NCI-H524 (cell line): ENCODE measurements at places on chromosomes 1 and 21.

GRCh38 chr1:17441265-17441992 lies 2.0 kb upstream of the RCC2 start:
- DNase-seq, result no peak

- DNase-seq, result no peak
These were observed 4.5 kb downstream of the MROH7 start for GRCh38 chr1:54645806-54646676.

GRCh38 chr1:179129702-179130473 lies 48.0 kb downstream of the TOR3A start:
- no peak for DNase-seq

DNA sequence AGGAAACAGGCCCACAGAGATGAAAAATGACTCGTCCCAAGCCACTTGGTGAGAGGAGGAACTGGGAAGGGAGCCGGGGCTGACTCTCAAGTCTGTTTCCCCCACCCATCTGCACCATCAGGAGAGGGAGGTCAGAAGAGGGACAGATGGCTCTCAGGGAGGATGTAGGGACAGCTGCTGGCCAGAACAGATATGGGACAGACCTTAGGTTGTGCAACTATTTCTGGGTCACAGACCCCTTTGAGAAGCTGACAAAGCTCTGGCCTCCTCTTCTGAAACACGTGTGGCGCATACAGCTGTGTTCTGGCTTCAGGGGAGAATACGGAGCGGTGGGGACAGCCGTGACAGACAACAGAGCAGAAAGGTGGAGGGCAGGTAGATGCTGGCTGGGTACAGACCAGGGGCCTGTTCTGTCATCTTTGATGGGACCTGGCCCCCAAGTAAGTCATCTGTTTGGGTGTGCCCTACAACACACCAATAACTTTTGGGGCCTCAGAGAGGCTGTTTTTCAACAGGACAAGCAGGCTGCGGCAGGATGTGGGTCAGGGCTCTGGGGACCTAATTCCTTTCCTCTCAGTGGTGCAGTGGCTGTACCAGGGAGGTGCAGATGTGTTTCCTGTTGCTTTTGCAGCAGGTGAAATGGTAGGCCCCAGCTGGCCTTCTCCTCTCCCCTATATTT lies 7.3 kb downstream of the SH3BGRL3 start:
- peak; percentile 74 for DNase-seq

GRCh38 chr1:108708691-108709660 lies 3.7 kb upstream of the FNDC7 start:
- no peak for DNase-seq

DNA sequence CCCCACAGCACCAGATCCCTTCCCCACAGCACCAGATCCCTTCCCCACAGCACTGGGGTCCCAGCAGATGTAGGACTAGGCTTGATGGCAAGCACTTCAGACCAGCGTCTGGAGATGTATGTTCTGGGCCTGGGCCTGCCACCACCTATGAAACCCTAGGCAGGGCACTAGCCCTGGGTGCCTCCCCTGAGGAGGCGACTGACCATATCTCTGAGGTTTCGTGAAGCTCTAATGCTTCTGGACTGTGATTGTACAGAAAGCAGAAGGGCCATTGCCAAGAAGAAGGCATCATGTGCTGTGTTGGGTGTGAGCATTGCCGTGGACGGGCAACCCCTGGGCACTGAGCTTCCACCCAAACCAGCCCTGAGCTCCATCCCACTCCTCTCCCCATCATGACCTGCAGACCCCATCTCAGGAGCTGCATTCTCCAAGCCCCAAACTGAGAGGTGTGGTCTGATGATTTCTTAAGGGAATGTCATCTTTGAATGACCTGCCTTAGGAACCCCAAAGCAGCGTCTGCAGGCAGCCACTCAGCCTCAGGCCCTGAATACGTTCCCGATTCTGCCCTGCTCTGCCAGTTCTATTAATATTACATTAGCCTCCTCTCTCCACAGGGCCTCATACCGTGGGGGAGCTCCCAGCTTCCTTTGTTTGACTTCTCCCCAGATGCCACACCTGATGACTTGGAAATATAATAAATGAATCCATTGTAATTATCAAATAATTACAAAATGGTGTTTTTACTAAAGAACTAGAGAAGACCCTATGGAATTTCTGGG lies 163.4 kb downstream of the TRIM33 start:
- no peak for DNase-seq

GRCh38 chr1:115323366-115324004 lies 14.6 kb downstream of the NGF start:
- DNase-seq, result no peak

- DNase-seq, result no peak
These were observed 253.8 kb downstream of the KAZN start for GRCh38 chr1:14852291-14852690.

GRCh38 chr1:162644986-162645314 lies 12.7 kb downstream of the DDR2 start:
- DNase-seq, result no peak

DNA sequence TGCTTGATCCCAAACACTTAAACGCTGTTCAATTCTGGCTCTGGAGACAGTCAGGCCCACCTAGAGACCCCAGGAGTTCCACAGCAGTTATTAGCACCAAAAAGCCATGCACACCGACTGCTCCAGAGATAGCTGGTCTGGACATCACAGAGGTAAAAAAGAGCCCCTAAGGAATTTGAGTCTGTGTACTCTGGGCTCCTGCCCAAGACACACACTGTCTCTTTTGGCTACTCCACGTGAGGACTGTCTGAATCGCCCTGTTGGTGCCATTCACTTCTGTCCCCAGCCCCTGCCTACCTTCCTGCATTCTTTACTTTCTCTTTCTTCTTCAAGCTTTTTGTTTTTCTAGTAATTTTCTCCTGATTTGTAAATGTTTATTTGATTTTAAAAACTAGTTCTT lies 197.4 kb downstream of the ADGRL2 start:
- DNase-seq, result no peak

DNA sequence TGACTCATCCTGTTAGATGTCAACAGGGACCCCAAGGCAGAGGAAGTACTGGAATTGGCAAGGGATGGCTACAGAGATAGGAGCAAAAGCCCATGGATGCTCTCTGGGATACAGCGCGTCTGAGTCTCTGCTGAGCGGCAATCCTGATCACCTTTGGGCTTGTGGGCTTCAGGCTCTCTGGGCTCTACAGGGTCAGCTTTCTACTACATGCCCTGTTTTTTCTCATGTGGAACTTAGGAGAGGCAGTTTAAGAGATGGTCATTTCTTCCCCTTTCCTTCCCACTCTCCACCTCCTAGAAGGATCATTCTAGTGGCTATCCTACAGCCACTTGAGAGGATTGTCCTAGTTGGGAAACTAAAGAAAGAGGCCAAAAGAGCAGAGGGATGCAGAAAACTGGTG lies 1.3 kb downstream of the LINGO4 start:
- no peak for DNase-seq
